ENCODE measurements at places on chromosomes 16 and 17.

- no peak for DNase-seq
Measured at GRCh38 chr17:77160875-77161530, 20.2 kb downstream of the SEC14L1 start.

GRCh38 chr16:4706871-4707270, 13.5 kb downstream of the NUDT16L1 start:
- DNase-seq, result no peak

DNA sequence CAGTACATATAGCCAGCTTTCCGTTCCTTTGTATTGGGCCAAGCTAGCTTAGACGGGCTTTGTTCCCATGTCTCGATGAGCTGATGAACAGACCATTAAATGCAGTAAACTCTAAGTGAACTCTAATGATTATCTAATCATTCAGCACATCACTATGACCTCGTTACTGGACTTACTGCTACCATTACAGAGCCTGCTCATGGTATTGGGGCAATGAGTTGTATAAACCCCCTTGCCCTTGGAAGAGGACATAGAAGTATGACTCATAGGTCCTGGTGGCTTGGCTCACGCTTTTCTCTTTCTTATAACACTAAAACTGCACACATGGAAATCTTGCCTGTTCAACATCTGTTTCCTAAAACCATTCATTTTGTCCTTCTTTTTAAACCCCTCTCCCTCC, 93.6 kb upstream of the DYNLRB2 start:
- no peak for DNase-seq

DNA sequence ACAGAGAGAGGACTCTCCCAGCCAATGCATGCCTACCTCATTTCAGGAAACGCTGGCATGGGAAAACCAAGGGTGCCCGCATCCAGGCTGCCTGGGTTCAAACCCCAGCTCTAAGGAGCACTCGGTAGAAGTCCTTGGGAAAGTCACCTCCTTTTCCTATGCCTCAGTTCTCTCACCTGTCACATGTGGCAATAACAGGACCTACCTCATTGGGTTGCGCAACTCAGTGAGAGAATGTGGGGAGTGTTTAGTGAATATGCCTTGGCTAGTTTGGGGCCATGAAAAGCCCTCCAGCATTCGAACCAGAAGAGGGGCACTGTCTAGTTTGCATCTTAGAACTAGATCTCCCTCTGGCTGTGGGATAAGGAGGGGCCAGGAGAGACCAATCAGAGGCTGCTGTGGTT, 9.0 kb upstream of the NXPH3 start:
- no peak for DNase-seq
